ENCODE measurements at places on chromosomes 2 and 18.

GRCh38 chr2:30948130-30948529 lies 140.9 kb upstream of the CAPN13 start:
- DNase-seq: no peak

GRCh38 chr2:71575966-71576365 lies 122.6 kb downstream of the DYSF start:
- no peak for DNase-seq

DNA sequence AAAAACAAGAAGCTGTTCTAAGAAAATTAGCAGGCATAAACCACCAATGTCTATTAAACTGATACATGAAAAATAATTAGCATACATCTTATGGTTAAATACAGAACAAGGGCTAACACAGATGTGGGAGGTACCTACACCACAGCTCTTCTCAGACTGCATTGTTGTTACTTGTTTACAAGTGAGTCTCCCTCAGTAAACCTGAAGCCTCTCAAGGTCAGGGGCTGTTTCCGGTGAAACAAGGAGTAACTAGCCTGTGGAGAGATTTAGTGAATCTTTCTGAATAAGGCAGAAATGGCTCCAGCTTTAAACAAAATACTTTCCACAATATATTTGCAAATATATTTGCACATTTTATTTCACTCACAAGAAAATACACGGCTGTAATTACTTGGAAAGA lies 244.0 kb downstream of the FIGN start:
- DNase-seq: no peak

DNA sequence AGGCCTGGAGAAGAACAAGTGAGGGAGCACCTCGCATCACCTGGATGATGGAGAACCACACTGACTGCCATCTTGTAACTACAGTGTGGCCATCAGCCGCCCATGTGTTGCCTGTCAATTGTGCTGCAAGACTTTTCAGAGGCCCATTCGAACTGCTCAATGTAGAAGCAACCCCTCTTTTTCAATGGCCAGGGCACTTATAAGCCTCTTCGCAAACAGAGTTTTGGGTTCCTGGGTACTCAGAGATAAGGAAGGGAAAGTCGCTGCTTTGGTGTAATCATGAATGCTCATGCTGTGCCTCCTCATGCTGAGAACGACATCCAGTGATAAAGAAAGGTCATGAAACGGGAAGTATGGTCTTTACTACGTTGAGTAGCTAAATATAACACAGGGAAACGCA lies 143.9 kb upstream of the SLC39A10 start:
- DNase-seq: peak; percentile 76

DNA sequence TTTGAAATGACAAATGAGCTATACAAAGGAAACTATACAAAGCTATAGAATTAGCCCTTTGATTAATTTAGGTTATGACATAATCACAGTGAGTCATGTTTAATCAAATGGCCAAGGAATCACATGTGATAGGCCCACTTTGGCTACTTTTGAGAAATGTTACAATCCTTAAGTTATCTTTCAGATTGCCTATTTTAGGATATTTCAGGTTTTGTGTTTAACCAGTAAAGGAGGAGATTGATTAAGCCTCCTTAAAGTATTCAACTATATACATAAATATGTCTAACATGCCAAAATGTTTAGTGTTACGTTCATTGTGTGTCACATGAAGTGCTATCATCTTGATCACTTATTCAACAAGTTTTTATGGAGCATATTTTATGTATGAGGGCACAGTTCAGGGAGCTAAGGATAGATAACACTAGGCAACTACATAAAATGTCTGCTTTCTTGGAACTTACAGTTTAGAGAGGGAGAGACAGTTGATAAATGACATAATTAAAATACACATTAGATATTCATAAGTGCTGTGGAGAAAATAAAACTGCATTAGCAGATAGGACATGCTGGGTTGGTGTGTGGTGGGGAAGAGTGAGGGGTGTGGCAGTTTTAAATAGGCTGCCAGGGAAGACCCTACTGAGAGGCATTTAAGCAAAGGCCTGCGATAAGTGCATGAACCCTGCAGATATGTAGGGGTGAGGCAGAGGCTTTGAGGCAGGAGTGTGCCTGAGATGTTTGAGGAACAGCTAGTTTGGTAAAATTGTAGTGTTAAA lies 77.2 kb downstream of the LTBP1 start:
- DNase-seq: no peak

GRCh38 chr2:115161771-115162493 lies 719.5 kb downstream of the DPP10 start:
- no peak for DNase-seq

GRCh38 chr2:45330108-45330507 lies 281.0 kb downstream of the SRBD1 start:
- DNase-seq: no peak

DNA sequence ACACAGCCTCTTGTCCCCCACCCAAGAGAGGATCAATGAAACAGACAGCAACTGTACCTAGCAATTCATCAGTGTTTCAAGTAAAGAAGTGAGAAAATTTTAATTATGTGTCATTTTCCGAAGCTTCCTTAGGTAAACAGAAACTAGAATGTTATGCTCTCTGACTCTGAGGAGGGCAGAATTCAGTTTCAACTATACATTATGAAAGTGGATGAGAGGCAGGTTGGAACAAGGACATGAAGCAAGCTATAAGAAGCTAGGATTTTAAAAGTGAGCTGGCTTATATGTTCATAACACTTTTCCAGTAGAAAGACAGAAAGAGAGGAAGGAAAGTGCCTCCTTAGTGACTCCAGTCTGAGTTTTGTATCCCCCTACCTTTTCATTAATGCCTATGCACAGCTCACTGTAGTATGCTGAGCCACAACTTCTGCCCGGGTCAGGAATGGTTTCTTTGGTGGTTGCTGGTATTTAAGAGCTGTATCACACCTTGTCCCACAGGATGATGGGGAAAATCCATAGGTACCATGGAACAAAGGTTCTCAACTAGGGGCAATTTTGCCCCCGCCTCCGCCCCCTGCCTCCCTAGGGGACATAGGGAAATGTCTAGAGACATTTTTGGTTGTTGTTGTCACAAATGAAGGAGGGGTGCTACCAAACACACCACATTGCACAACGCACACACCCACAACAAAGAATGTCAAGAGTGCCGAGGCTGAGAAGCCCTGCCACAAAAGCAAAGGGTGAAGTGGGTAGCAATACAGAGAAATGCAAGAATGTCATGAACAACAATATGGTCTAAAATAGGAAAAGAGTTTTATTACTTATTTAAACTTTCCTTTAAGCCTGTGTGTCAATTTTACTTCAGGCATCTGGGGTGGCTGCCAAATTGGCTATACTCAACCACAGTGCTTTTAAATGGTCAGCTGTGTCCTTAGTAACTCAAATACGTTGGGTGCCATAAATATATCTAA lies 161.0 kb upstream of the ZFP36L2 start:
- no peak for DNase-seq

GRCh38 chr2:239114616-239115265 lies 266.9 kb downstream of the TWIST2 start:
- peak; percentile 58 for DNase-seq

DNA sequence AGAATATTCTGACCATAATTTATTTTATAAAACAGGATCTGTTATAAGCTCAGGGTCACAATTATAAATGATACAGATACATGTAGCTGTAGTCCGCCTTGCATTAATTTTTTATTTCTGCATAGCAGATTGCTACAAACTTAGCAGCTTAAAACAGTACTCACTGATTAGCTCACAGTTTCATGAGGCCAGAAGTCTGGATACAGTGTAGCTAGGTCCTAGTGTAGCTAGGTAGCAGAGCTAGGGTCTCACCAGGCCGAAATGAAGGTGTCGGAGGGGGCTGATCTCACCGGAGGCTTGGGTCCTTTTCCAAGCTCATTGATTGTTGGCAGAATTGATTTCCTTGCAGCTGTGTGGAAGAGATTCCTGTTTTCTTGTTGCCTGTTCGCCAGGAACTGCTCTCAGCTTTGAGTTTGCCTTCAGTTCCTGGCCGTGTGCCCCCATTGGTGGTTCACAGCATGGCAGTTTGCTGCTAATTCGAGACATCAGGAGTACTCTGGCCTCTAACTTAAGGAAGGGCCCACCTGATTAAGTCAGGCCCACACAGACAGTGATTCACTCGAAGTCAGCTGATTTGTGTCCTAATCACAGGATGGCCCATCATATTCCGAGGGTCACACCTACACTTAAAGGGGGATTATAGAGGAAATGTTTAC lies 18.4 kb downstream of the NAPG start:
- no peak for DNase-seq

- DNase-seq: no peak
These were observed 200.5 kb upstream of the HDAC4 start for GRCh38 chr2:239601201-239601851.

- DNase-seq: no peak
These were observed 132.8 kb upstream of the PDE1A start for GRCh38 chr2:182559623-182560022.

- no peak for DNase-seq
These were observed 84.8 kb upstream of the GATA6 start for GRCh38 chr18:22084547-22084946.

DNA sequence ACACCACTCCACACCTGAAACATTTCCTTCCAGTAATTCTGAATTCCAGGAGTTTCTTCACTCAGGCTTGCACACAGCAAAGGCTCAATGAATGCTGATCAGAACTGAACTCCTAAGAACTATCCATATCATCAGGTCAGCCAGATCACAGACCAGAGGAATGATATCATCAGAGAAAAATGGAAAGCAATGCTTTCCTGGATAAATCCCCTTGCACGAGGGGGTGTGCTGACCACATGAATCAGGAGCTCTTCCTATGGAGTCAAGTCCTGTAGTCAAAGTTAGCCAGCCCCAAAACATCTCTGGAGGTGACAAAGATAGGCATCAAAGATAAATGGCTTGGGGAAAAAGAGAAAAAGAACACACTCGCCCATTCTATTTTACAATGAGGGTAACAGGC lies 83.8 kb upstream of the ACVR2A start:
- no peak for DNase-seq

- DNase-seq: peak; percentile 74
These were observed 1.2 kb upstream of the TANC1 start for GRCh38 chr2:158967114-158967730.

DNA sequence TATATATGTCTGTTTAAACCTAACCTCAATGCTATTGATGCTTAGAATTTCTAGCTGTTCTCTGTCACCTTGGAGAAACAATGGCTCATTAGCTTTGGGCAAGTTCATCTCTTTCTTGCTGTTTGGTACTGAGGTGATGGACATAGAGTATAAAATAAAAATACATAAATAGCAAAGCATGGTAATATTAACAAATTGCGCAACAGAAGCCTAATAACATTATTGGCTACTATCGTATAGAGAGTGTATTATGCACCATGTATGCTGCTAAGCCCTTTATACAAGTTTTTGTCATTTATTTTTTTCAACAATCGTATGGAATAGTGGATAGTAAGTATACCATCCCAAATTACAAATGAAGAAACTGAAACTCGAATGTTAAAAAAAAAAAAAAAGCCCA lies 100.1 kb downstream of the ICOS start:
- DNase-seq: no peak

GRCh38 chr2:197327472-197328098 lies 17.0 kb upstream of the ANKRD44 start:
- DNase-seq: peak; percentile 39

DNA sequence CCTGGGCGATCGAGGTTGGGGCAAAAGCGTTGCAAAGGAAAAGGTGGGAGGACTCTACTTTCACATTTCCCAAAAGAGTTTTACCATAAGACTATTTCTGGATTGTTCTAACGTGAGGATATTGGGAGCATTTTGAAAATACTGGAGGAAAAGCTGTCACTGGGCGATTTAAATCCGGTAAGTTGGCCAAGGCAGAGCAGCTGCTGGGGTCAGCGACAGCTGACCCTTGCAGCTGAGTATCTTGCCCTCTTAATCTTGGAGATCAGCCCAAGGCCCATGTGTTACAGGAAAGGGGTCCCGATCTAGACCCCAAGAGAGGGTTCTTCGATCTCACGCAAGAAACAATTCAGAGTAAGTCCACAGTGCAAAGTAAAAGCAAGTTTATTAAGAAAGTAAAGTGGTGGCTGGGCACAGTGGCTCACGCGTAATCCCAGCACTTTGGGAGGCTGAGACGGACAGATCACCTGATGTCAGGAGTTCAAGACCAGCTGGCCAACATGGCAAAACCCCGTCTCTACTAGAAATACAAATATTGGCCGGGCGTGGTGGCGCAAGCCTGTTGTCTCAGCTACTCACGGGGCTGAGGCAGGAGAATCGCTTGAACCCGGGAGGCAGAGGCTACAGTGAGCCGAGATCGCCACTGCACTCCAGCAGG lies 964 bp upstream of the ST3GAL5 start:
- DNase-seq: no peak

- peak; percentile 57 for DNase-seq
These were observed 101.9 kb downstream of the NOL4 start for GRCh38 chr18:34122724-34123334.

- no peak for DNase-seq
These were observed 18.6 kb upstream of the COL6A3 start for GRCh38 chr2:237432484-237433092.

GRCh38 chr18:48575301-48575657 lies 36.4 kb downstream of the CTIF start:
- DNase-seq: no peak

GRCh38 chr2:218166791-218167190 lies at the start of gene CXCR1:
CXCR1 (minus strand) TSS chr2:218166962; CDS start chr2:218165211, 1,751 bp downstream.
- peak; percentile 56 for DNase-seq

GRCh38 chr2:101832114-101832513 lies 134.6 kb downstream of the MAP4K4 start:
- no peak for DNase-seq

DNA sequence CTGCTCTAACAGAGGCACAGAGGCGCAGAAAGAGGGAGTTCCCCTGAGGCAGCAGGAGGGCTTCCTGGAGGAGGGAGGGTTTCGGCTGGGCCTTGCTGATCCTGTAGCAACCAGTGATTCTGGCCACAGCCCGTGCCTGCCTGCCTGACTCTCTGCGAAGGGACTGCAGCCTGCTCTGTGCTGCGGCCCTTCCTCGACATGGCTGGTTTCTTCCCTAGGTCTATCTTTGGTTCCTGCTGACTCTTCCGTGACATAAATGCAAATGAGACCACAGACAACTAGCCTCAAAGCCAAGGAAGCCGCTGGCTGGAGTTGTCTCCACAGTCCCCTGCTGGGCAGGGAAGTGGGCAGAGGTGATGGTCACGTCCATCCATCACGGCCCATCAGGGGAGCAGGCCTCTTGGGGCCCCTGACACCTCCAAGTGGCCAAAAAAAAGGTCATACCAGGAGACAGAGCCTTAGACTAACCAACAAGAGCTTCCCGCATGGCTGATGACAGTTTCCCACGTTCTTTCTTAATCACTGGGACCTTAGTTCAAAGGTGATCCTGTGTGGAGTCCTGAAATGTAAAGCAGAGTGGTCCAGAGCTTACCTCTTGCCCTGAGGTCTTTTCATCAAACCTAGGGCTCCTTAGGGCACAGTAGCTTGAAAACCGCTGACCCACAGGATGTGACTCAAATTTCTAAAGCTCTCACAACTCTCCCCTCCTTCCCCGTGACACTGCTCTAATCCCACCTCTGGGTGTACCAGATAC lies 55.3 kb downstream of the HS1BP3 start:
- peak; percentile 48 for DNase-seq

DNA sequence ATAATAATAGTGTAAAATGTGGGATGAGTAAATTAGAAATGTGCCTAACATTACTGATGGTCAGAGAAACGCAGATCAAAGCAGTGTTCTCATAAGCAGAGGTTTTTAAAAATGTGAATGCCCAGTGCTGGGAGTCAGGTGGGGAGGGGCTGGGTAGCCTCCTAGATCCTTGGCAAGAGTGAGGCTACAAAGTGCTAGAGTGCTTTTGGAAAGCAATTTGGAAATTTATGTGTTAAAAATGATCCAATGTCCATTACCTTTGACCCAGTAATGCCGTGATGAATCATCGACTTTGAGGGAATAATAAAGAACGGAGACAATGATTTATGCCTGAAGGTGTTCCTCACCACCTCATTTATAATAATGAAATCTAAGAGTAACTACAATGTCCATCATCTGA lies 44.9 kb upstream of the TWIST2 start:
- no peak for DNase-seq

- DNase-seq: peak; percentile 34
These were observed 4.2 kb upstream of the PAX8 start for GRCh38 chr2:113282747-113283533.

All from KBM-7 (cell line).